ENCODE measurements at places on chromosomes 7 and 10.

DNA sequence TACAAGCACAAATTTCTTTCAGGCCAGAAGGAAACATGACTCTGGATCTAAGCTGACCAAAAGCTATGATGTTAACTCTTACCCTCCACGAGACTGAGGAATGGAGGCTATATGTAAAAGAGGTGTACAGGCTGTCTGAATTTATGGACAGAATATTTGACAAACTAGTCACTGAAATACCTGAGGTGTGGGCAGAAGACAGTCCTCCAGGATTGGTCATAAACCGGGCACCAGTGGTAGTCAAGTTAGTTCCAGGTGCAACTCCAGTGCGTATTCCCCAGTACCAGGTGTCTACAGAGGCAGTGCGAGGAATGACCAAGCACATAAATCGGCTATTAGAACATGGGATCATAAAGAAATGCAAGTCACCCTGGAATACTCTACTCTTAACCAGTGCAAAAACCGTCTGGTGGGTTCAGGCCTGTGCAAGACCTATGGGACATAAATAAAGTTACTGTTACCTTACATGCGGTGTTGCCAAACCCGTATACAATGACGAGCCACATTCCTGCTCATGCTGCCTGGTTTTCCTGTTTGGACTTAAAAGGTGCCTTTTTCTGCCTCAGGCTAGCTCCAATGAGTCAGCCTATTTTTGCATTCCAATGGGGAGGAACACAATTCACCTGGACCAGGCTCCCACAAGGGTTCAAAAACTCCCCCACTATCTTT, 6.7 kb upstream of the CYREN start:
- peak; percentile 48 for DNase-seq

- DNase-seq = no peak
Observed at GRCh38 chr10:97099868-97100267, 85.9 kb downstream of the SLIT1 start.

DNA sequence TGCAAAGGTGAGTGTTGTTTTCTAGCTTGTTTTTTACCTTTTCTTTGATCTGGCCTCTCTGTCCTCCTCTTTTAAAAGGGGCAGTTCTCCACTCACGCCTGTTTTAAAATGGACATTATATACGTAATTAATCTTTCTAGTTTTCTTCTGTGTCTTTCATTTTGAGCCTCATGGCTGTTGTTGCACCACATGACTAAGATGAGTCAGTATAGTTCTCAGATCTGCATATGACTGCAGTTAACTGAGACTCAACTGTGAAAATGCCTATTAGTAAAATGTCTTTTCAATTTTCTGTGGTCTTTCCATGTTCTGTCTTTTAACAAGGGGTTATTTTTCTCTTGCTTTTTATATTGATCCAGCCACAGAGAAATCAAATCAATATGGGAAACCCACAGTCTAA, 296.1 kb downstream of the CDK14 start:
- no peak for DNase-seq

DNA sequence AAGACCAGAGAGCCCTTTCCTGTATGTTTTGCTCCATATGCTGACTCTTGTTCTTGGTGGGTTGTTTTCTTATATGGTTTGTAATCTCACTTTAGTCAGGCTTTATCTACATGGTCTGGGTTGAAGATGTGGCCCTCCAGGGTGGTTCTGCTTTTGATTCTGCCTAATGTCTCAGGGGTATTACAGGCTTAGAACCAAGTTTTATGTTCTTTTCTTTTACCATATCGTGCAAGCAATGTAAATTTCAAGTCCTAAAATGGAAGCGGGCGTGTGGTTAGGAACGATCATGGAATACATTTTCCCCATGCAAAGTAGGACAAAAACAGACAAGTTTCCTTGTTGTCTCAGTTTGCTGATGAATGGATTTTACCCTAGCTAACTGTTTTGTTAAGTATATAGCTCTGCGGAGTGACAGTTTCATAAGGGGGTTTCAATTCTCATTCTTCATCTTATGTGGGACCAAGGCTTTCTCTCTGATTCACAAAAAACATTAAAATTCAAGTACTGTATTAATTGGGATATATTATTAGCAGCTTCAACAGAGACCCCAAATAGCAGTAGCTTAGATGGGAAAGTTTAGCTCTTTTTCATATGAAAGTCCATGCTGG, 58.7 kb downstream of the MTURN start:
- DNase-seq = no peak

- DNase-seq = no peak
Observed at GRCh38 chr10:10797513-10797912, 220.2 kb upstream of the CELF2 start.

DNA sequence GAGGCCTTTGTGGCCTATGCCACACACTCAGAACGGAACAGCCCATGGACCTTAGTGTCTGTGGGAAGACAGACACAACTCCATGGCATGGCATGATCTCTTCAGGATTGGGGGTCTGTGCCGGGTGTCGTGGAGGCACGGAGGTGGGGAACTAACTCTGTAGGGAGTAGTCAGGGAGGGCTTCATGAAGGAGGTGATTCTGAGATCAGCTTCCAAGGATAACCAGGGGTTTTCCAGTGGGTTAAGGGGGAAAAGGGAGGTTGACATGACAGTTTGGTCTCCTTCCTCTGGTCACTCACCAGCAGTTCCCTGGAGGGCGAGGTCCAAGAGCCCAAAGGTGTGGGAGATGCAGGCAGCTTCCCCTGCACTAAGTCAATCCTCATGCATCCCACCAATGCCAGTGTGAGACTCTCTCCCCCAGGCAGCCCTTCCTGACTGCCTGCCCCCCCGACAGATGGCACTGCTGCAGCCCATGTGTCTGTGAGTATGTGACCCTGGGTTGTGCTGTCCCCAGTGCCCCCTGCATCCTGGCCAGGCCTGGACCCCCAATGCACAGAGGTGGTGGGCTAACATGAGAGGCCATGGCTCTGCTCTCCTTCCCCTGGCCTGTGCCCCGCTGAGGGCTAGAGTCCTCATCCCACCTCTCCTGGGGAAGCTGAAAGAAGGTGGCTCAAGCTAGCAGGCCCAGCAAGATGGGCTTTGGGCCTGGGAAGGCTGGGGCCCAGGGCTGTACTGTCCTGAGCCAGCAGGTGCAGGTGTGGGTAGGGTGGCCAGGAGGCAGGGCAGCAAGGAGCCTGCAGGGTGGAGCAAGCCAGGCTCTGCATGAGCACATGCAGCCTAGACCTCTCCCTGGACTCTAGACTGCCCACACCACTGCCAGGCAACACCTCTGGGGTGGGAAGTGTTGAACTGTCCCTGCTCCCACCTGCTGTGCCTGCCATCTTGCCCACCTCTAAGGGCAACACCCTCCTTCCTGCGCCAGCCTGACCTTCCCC, 39.7 kb downstream of the RASGEF1A start:
- no peak for DNase-seq

DNA sequence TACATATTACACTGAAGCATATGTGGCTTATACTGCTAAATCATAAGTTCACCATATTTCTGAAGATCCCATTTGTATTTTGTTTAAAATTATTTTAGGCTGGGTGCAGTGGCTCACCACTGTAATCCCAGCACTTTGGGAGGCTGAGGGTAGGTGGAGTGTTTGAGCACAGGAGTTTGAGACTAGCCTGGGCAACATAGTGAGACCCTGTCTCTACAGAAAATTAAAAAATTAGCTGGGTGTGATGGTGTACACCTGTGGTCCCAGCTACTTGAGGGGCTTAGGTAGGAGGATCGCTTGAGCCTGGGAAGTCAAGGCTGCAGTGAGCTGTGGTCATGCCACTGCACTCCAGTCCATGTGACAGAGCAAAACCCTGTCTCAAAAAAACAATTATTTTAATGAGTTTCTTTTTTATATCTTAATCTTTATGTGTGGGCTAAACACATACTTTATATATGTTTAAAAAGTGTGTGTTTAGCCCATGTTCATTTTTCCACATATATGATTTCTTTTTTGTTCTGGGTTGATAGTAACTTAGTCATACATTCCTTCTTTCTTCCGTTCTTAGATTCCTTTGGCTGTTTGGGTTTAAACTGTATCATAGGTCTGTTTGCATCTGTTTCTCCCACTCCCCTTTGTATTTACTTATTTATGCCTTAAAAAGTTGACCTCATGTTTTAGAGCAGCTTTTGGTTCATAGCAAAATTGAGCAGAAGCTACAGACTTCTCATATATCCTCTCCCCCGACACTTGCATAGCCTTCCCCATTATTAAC, 33.5 kb downstream of the RSBN1L start:
- no peak for DNase-seq

DNA sequence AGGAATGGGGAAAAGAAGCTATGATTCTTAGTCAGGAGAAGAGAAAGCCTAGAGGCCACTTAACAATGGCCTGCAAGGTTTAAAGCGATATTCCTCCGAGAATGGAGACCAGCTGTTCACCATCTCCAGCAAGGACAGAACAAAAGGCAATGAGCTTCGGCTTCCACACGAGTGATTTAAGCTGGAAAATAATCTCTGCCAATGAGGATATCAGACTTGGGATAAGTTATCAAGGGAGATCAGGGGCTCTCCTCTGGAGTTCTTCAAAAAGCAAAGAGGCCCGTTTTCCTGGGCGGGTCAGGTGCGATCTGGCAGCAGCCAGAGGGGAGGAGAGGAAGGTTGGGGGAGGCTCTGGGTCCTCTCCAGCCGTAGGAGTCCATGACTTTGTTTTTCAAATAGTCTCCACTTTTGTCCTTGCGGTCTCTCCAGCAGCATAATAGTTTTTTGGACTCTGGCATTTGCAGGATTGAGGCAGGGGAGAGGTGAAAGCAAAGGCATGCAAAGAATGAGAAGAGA, 211.3 kb downstream of the SKIDA1 start:
- DNase-seq = no peak

DNA sequence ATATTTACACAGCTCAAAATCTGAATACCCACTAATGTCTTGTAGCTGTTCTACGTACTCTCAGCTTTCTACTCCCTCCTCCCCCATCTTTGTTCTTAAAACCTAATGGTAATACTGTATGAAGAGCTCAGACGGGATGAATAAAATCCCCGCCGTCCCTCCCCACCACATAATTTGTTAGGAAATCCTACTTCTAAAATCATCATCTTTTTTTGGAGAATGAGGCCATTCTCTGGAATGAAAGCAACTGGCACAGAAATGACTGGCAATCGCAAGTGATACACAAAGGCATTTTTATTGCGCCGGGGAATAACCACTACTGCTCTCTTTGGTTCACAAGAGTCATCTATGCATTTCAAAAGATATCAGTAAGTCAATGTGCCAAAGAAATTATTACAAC, 27.3 kb downstream of the SLC35B4 start:
- no peak for DNase-seq

DNA sequence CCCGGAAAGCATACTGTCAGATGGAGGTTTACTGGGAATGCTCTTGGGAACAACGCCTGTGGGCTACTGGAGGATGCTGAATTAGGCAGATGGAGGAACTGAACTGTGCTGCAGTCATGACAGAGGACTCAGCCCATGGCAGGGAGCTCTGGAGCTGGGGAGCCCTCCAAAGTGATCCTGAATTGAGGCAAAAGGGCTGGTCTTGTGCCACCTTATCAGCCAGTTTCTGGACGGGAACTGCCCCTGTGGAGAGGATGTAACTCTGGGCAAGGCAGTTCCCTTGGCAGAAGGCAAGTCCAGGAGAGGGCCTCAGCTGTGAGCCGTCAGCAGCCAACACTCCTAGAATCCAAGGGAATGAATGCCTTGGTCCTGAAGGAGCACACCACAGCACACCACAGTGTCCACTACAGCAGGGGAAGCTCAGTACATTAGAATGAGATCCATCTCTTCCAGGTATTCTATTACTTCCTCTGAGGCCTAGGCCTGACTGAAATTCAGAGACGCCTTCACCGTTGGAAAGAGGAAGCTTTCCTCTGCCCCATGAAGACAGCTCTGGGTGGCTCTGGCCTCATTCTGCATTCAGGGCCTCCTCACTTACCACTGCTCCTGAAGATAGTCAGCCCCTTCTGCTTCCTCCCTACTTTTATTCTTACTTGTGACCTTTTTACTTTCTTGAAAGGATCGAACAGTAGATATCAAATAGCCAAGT, 139.6 kb upstream of the GPR26 start:
- no peak for DNase-seq

DNA sequence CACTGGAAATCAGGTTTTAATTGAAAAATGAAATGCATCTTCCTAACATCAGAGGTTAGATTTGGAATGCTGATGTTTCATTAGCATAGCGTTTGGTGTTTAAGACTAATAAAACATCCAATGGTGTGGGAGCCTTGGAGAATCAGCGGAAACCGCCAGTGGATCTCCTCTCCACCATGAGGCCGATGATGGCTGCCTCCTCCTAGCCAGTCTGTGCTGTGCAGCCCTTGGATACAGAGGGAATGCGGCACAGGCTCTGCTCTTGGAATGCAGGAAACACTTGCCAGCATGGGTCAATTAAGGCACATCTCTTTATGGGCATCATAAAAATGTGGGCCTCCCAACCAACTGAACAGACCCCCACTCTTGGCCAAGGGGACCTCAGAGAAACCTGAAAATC, 259.9 kb downstream of the GLRX3 start:
- DNase-seq = no peak

DNA sequence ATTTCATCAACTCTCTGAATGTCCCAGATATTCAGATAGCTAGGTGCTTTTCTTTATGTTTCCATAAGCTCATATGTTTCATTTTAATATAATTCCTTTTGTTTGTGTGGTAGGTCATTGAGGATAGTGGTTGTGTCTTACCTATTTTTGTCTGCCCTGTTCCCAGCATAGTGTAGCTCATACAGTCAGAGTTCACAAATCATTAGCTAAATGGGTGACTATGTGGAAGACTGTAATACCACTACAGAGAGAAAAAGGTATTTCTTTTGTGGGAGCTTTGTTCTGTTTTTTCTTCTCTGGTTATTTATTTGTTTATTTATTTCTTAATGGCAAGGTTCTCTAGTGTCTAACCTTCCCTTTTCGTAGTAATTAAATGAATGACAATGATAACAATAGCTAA, 39.8 kb downstream of the EXOC4 start:
- no peak for DNase-seq

DNA sequence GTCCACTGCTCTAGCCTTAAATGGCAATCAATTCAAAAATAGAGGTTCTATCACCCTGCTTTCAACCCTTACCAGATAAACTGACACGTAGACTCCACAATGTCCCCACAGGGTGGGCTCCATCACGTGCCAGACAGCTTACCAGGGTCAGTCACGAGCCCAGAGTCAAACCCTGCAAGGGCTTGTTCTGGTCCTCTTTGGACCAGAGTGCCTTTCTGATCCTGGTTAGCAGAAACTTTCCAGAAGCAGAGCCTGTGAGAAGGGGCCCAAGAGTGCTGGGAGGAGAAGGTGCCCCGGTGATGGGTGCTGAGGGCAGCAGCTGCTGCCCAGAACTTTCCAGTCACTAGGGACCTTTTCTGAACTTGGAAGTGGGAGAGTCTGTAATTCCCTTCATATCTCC, 354 bp upstream of the GIMAP5 start:
- DNase-seq = no peak

Data from kidney epithelial cell (primary cell).